COLO829 (cell line): ENCODE measurements at places on chromosomes 11 and 22.

- no peak for DNase-seq
Observed at GRCh38 chr22:27420195-27420816, 381.2 kb downstream of the MN1 start.

GRCh38 chr22:21080435-21081137, 34.8 kb downstream of the LRRC74B start:
- no peak for DNase-seq

DNA sequence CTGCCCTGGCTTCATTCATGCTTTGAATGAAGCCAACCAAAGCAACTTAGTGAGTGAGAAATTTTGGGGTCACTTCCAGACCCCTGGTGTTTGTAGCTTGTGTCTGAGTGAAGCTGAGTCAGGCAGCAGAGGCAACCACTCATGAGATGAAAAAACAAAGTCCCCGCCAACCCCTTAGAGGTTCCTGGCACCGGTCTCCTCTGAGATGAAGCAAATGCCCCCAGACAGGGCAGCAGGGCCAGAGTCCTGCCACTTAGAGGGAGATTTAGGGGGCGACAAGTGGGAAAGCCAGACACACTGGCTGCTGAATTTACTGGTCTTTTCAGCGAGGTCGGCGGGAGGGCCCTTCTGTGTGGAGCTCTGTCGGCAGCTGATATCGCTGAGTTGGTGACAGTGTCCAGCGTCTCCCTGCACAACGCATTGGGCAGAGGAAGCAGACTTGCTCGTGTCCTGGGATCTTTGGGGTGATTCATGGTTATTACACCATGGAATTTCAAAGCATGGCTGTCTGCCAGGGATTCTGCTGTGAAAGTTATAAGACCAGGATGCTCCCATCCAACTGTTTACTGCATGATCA, 482.6 kb downstream of the MIAT start:
- no peak for DNase-seq

DNA sequence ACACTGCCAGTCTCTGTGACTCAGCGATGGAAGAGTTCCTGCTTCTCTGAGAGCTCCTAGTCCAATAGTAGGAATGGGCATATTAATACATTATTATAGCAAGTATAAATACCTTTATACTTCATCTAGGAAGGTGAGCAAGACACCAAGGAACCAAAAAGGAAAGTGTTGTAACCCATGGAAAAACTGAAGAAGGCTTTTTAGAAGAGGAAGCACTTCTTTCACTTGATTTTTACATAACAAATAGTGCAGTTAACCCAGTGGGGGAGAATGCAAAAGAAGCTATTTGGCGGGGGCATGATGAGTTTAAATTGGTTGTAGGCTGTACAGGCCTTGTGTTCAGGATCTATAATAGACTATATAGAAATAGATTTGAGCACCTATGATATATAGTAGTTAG, 31.2 kb upstream of the C11orf87 start:
- no peak for DNase-seq

DNA sequence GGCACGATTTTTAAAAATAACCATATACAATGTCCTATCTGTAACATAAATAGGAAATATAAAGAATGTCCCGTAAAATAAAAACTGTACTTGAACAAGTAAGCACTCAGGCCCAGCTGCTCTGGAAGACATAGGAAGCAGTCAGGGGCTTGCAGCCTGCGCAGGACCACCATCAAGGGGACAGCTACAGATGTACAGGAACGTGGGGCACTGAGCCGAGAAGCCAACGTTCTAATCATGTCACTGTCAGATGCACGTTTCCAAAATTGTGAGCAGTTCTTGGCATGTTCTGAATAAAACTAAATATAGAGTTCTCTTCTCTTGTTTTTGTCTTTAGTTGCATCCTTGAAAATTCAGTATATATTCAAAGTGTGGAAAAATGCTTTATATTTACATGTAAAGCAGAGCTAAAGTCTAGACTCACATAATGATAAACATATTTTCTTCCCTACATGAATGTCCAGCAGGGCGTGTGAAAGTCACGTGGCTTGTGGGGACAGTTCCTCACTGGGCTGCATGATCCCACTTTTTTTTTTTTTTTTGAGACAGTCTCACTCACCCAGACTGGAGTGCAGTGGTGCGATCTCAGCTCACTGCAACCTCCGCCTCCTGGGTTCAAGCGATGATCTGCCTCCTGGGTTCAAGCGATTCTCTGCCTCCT, 28.4 kb upstream of the TSPAN18 start:
- DNase-seq = no peak

DNA sequence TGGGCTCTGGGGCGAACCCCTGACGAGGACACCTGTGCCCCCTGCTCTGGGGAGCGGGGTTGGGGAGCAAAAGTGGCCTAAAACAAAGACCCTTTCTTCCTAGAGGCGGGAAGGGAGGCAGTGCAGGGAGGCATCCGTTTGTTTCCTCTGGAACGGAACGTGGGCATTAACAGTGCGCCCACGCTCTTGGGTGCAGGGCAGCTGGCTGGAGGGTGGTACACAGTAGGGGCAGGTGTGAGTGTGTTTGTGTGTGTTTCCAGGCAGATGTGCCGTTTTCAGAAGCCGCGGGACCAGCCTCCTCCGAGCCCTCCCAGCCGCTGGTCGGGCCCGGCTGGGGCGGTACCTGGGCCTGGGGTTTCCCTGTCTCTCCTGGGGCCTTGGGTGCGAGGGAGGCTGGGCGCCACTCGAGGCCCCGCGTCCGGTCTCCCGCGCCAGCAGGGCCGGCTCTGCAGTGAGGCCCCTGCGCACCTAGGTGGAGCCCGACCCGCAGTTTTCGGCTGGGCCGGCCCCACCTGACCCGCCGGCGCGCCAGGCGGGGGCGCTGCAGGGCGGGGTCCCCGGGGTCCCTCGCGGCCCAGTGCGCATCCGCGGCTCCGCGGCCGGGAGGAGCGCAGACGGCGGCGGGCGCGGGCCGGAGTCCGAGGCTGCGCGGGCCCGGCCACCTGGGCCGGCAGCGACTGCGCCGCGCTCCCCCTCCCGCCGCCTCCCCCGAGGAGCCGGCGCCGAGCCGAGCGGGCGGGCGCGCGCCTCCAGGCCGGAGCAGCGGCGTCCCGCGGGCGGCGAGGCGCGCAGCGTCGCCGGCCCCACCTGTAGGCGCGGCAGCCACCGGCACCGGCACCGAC, 1252.7 kb downstream of the BRD1 start:
- peak; percentile 28 for DNase-seq

- DNase-seq = no peak
Observed at GRCh38 chr11:1281326-1281973, 28.0 kb downstream of the TOLLIP start.

- DNase-seq = no peak
Observed at GRCh38 chr11:37512156-37512780, 914.2 kb upstream of the RAG2 start.

- DNase-seq = no peak
Observed at GRCh38 chr11:122304306-122304705, 188.3 kb upstream of the BLID start.

- DNase-seq = no peak
Observed at GRCh38 chr11:47020793-47021526, 84.4 kb downstream of the CSTPP1 start.

GRCh38 chr22:44906248-44906936, 103.4 kb downstream of the PHF21B start:
- no peak for DNase-seq

DNA sequence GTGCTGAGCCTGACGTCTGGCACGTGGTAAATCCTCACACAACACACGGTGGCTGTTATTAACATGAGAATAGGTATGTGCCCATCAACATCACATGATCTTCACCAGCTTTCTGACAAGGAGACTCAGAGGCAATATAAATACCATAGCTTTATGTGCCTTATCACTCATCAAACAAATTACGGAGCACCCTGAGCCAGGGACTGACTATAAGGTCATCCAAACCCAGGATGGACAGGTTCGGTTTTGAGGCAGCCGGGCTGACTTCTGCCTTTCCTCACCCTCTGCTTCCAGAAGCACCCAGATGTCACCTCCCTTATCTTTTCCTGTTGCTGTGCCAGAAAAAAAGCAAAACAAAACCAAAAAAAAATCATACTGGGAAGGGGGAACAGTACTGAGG, 5.7 kb upstream of the PLAAT3 start:
- no peak for DNase-seq

DNA sequence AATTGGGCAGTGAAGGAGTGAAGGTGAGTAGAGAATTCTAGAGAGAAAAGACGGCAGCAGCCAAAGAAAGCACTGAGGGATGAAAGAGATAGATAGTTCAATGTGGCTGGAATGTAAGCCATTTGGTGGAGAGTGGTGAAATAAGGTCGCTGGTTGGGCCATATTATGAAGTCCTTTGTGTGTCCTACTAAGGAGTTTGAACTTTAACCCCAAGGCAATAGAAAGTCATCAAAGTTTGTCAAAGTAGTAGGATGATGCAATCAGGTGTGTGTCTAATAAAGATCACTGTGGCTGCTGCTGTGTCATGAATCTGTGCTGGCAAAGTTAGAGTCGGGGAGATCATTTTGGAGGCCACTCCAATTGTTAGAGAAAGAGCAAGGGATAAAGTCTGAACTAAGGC, 18.7 kb downstream of the RNF121 start:
- DNase-seq = no peak

DNA sequence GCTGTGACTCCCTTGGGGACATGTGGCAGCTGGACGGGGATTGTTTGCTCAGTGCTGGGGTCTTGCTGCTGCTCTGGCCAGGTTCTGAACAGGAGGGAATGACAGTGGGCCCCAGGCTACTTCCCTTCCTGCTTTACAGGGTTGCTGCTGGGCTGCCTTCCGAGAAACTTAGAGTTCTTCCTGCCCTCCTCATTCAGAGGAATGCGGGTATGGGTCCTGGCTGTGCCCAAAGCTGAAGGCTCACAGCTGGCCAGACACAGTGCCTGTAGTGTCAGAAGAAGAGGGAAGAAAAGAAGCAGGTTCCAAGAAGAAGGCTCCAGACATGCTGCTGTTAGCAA, 108.3 kb upstream of the PARVA start:
- DNase-seq = no peak
